ENCODE measurements at places on chromosomes 4 and X.

DNA sequence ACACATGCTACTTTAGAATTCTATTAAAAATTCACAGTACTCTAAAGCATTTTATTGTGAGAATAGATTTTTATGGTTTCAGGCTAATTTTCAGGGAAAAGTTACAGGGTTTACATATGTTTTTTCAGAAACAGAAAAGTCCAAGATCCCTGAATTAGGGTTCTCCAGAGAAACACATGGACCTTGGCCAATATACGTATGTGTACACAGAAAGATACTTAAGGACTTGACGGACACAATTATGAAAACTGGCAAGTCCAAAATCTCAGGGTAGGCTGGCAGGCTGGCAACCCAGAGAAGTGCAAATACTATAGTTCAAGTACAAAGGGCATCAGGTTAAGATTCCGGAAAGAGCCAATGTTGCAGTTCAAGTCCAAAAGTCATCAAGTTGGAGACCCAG lies 1897.8 kb upstream of the PCDH10 start:
- DNase-seq = no peak

- DNase-seq = no peak
Measured at GRCh38 chr4:77471821-77472495, 133.7 kb upstream of the CXCL13 start.

- DNase-seq = no peak
Measured at GRCh38 chr4:147639388-147639787, 22.2 kb downstream of the TMEM184C start.

DNA sequence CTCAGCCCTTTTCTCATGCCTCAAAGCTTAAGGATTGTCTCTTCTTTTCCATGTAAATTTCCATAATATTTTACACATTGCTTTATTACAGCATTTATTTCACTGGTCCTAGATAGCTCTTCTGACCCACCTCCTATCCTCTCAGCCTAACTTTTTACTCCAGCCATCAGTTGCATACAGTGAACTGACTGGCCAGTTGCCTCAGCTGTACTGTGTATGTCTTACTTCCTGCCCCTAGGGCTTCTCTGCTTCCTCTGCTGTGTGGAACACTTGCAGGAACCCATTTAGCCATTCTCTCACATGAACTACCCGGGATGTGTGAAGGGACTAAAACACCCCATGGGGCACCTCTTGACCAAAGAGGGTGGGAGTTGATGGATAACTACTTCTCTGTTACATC lies 18.0 kb downstream of the C4orf33 start:
- DNase-seq = no peak

Data from fibroblast of pulmonary artery (primary cell).